ENCODE measurements at places on chromosomes 1 and 21.

DNA sequence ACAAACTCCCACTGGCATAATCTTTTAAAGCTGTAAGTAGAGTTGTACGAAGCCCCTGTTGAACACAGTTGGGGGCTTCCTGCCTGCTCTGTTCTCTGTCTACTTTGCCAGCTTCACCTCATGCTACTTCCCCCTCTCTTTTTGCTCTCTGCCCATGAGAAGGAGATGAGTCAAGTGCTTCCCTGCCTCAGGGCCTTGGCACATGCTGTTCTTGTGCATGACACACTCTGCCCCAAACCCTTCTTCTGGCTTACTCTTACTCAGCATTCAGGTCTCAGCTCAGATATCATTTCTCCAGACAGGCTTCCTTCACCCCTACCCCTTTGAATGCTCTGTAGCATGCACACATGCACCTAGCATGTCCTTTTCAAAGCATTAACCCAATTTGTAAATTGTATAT, 208.8 kb downstream of the FOXD2 start:
- no peak for DNase-seq

DNA sequence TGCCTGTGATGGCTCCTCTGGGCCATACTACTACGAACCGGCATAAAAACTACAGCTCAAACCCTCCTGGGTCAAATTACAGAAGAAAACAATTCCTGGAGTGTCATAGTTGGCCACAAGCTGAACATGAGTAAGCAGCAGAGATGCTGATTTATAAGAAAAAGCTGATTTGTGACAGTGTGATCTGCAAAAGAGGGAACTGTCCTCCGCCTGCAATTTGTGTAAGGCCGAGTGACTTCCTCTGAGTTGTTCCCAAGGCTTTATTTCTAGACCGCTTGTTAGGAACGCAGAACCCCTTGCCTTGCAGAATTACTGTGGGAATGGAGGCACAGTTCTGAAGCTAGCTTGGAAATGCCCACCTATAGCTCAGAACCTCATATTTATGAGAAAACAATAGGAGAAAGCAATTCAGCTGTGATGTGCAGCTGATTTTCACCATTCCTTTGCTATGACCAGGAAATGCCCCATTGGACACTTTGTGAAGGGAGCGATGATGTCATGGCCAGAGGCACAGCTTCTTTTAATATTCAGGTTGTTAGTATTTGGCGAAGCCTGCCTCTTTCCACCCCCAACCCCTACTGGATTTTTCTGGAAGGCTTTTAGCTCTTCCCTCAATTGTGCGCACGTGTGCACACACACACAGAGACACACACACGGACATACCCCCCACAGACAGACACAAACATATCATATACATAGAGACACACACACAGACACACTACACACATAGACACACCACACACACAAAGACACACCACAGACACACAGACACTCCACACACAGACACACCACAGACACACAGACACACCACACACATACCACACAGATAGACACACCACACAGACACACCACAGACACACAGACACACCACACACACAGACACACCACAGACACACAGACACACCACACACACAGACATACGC, 47.6 kb downstream of the IER5 start:
- DNase-seq: no peak

DNA sequence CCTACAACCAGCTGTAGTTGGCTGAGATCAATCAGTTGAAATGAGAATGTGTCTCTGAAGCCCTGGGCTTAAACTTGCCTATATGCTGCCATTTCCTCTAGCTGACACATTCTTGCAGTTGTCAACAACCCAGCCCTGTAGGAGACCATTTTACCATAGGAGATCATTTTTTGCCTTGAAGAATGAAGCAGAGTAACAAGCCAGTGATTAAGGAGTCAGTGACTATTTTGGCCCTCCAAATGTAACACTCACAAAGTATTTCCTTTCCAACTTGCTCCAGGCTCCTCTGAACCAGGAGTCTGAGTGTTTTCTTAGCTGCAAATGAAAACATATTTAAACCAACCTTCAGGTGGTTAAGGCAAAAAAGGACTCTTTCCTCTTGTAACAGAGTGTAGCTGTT, 183.5 kb downstream of the ZZZ3 start:
- DNase-seq: no peak

- DNase-seq: peak; percentile 98
Measured at GRCh38 chr1:158149577-158150269, 31.0 kb upstream of the CD1D start.

- no peak for DNase-seq
Measured at GRCh38 chr1:160634543-160635491, 12.0 kb downstream of the SLAMF1 start.

DNA sequence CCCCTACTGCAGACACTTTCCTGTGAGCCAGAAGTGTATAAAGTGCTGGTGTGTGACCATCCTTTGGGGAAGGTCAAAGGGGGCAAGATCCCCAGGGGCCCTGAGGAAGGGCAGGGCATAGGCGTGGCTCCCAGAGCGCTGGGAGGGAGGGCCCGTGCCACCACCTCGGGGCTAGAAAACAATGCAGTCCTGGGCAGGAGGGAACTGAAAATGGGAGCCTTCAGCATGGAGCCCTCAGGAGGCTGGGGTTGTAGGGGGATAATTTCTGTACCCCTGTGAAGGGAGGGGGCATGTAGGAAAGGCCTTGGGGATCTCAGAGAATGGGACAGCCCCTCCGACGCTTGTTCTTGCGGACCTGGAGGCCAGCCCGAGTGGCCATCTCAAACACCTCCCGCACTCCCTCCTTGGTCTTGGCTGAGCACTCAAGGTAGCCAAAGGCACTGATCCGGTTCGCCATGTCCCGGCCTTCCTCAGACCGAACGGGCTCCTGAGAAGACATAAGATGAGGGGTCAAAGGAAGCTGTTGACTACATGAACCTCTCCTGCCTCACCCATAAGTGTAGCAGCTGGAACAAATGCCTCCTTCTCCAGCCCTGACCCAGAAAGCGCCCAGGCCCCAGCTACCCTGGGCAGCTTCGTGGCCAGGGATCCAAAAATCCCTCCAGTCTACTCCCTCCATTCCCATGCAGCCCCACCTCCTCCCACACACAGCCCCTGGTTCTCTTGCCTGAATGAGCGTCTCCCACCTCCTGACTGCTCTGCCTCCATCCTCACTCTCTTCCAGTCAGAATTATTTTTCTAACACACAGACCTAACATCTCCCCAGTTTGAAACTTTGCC, 5.5 kb downstream of the RHOC start:
- DNase-seq: peak; percentile 19

DNA sequence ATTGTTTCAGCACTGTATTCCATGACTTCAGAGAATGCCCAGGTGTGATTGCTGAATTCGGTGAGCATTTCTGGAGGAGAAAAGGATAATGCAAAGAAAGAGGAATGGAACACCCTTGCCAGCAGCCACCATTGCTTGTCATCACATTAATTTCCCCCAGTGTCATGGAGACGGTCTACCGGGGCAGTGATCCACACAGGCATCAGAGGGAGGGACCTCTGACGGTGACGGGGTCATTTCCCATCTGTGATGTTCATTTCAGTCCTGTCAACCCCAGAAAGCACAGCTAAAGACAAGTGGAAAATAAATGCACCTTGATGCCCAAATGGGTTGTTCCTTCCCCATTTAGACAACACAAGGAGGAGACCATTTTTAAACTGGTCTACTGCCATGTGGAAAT, 376.4 kb downstream of the PCP4 start:
- no peak for DNase-seq

DNA sequence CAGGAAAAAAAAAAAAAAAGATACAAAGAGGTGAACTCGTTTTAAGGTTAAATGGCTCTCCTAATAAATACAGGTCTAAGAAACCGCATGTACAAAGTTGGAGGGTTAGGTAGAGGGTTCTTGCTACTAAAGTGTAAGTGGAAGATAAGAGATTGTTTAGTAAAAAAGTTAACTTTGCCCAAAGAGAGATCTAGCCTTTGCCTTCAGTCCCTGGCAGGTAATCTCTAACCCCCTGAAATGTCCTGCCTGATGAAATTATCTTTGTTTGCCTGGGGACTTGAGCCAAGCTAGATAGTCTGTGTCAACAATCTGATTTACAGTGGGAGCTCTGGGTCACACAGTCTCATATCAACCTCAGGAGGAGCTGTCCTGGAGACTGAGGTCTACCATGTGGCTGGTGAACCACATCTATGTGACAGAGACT, 57.6 kb downstream of the TRIM33 start:
- DNase-seq: no peak

GRCh38 chr1:155485945-155486344, 76.7 kb downstream of the ASH1L start:
- DNase-seq: no peak

GRCh38 chr1:213186168-213186567, 135.1 kb downstream of the RPS6KC1 start:
- no peak for DNase-seq

DNA sequence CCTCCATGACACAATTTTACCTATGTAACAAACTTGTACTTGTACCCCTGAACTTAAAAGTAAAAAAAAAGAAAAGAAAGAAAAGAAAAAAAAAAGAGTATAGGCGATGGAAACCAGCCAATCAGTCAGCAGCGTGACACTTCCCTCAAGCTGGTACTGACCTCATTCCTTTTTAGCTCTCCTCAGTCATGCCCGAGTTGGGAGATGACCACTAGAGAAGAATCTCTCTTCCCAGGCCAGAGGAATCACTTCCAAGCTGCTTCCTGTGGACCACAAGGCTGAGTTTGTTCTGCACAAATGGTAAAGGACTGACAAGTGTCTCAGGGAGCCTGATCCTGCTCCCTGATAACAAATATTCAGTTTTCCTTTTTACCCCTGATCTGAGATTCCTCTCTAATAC, 313.5 kb upstream of the ESRRG start:
- DNase-seq: no peak

GRCh38 chr1:14020006-14020405, 320.0 kb downstream of the PRDM2 start:
- no peak for DNase-seq

- DNase-seq: no peak
Measured at GRCh38 chr1:225699336-225699735, 46.4 kb upstream of the ENAH start.

DNA sequence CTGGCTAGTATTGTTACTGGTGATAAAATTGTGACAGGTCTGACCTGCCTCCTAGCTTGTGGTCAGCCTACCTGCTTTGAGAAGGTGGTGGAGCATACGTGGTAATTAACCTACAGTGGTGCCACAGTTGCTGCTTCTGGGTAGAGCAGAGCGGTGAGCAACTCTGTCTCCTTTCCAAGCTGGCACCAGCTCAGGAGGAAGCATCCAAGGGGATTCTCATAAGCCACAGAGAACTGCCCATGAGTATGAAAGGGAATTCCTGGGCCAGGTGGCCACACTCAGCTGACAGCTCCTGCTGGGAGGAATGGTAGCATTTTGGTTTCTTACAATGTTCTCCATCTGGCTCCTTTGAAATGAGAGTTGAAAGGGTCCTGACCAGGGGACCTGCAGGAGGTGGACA, 39.4 kb downstream of the ATP2B4 start:
- DNase-seq: no peak

GRCh38 chr1:216390956-216391355, 32.3 kb downstream of the USH2A start:
- no peak for DNase-seq

DNA sequence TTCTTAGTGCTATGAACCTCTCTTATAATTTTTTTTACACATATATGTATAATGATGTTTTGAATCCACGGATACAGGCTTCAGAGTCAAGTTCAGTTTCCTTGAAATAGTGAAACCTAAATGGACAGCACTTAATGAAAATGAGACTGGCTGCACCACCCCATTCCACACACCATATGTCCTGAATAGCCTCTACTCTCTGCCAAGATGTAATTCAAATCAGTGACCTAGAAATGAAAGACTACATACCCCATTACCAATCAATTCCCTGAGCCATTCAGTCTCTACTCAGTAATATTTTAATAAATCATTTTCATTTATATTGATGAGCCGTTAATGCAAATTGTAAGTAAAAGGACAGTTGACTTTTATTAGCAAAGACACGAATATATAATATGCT, 614.9 kb upstream of the TMPRSS15 start:
- DNase-seq: no peak

DNA sequence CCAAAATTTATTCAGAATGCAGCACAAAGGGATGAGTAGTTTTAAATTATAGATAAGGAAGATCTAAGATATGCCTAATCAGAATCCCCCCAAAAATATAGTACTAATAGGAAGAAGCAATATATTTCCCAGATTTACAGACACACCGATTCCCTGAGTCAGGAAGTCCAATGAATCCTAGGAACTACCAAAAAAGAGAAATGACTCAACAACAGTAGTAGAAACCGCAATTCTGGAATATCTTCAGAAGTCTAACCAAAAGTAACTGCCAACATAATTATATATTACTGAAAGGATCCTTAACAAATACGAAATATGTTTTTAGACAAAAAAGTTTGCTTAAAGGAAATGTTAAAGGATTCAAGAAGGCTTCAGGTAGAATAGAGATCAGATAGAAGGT, 10.3 kb downstream of the AHCTF1 start:
- no peak for DNase-seq

DNA sequence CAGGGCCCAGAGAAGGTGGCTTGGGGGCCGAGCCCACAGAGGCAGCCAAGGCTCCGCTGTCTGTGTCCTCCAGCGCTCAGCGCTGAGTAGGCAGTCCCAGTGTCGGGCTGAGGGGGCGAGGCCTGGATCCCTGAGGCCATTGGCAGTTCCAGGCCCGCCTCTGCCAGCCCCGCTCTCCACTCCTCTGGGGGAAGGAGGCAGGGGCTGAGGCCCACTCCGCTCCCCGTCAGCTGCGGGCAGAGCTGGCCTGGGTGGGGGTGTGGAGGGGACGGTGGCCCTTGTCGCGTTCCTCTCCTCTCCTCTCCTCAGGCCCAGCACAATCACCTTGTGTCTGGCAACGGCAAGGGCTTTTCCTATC, 132.8 kb downstream of the CASZ1 start:
- DNase-seq: peak; percentile 93
